AG08396 (cell line): ENCODE measurements at places on chromosomes 3 and 15.

- DNase-seq, result no peak
Observed at GRCh38 chr3:99823723-99824711, 6.4 kb downstream of the CMSS1 start.

DNA sequence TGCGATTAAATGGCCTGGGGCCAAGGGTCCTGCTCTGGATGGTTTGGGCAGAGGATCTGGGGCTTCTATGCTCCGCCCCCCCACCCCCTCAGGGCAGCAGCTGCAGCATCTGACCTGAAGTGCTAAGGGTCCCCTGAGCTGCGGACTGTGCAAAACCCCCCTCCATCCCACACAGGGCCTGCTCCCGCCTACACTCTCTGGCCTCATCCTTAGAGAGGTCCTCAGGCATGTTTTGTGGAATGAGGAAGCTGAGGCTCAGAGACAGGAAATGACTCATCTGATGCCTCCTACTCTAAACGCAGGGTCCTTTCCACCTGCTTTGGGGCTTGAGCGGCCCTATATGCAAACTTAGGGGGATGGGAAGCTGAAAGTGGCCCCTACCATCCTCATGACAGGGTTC is 59.5 kb upstream of the CTSH start:
- peak; percentile 68 for DNase-seq

DNA sequence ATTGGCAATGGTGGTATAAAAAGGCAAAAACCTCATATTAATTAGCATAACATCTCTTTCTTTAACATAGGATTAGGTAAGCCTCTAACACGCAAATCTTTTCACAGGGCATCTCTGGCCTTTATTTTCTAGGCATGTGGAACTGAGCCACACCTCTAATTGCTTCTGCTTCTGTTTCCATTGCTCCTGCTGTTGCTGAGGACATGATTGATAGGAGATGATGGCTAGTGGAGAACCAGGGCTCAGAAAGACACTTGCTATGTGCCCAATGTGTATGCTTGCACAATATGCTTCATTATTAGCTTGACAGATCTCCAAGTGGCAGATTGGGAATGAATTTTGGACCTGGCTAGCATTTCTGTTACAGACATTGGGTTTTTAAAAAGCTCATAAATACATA is 114.5 kb downstream of the EPHA3 start:
- DNase-seq, result no peak

- DNase-seq, result peak; percentile 56
Observed at GRCh38 chr15:70023769-70024491, 73.8 kb downstream of the TLE3 start.

- no peak for DNase-seq
Observed at GRCh38 chr3:140247775-140248174, 312.8 kb downstream of the CLSTN2 start.

GRCh38 chr3:136952292-136952691 is 5.5 kb upstream of the IL20RB start:
- peak; percentile 37 for DNase-seq

- DNase-seq, result no peak
Observed at GRCh38 chr15:91946581-91947292, 93.2 kb downstream of the SLCO3A1 start.

- no peak for DNase-seq
Observed at GRCh38 chr3:43921056-43921648, 230.4 kb downstream of the ABHD5 start.

DNA sequence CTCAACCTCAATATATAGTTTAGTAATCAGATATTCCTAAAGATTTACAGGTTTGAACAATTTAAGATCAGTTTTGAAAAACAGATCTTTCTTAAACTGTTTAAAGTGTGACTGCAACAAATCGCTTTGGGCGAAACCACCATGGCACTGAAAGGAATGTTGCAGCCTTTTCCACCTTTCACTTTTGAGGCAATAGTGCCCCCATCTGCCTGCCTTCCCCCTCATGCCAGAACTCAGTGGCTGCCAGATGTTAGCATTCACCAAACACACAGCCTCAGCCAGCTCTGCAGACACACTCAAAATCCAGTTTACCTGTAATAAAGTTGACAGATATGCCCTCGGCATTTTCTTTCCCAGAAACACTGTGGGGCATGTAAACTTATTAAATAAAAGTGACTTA is 3.3 kb downstream of the LYSMD4 start:
- DNase-seq, result peak; percentile 59
